ENCODE measurements at places on chromosomes 4 and X. TPM values are rescaled to one million over a fixed set of nuclear protein-coding genes. Genes with fewer than 3 reads are reported as not detected.
A peak's percentile ranks its signal among the peaks of the same experiment; 100 is the strongest.

GRCh38 chr4:147683717-147684700 is at the start of gene PRMT9:
TSS of gene PRMT9 (minus strand) at chr4:147684163. CDS start at chr4:147683987, 176 bp downstream.
- DNase-seq, result peak; percentile 86
- H3K27ac ChIP-seq, result peak within 1 kb of the TSS; percentile 82
- H3K36me3 ChIP-seq, result no peaks in the 10 kb centered on the region
- no peaks in the 10 kb centered on the region for H3K27me3 ChIP-seq
- peaks cover 22% of the 10 kb centered on the region for H3K4me1 ChIP-seq
- peak within 1 kb of the TSS; percentile 81 for H3K4me3 ChIP-seq

DNA sequence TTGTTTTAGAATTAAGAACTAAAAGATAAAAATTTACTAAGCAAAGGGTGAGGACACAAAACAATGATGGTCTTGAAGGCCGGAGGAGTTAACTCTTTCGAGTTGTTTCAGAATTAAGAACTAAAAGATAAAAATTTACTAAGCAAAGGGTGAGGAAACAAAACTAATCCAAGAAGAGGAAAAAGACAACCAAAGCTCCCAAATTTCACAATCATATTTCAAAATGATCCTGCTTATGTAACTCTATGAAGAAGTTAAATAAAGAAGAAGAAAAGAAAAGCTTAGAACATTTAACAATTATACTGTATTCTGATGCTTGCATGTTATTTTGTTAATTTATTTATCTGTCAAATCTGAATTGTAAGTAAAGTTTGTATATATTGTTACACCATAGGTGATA is 154.8 kb upstream of the SLIT2 start:
- no peaks in the 10 kb centered on the region for H3K4me1 ChIP-seq
- no peaks in the 10 kb centered on the region for H3K27me3 ChIP-seq
- no peaks in the 10 kb centered on the region for H3K36me3 ChIP-seq

DNA sequence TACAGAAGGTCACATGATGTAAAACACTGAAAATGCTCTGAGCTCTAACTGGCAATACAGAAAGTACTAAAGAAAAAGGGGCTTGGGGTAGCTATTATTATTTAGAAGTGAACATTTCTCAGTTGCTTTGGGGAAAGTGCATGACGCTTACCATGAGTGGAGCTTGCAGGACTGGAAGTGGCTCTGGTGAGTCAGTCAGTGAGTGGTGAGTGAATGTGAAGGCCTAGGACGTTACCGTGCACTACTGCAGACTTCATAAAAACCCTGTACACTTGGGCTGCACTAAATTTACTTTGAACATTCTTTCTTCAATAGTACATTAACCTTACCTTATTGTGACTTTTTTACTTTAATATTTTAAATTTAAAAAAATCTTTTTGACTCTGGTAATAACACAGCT is 89.3 kb upstream of the ENPP6 start:
- no peaks in the 10 kb centered on the region for H3K36me3 ChIP-seq
- H3K27ac ChIP-seq, result no peak overlapping the region
- H3K27me3 ChIP-seq, result no peaks in the 10 kb centered on the region
- H3K4me3 ChIP-seq, result no peak overlapping the region
- no peak for DNase-seq
- H3K4me1 ChIP-seq, result no peaks in the 10 kb centered on the region

DNA sequence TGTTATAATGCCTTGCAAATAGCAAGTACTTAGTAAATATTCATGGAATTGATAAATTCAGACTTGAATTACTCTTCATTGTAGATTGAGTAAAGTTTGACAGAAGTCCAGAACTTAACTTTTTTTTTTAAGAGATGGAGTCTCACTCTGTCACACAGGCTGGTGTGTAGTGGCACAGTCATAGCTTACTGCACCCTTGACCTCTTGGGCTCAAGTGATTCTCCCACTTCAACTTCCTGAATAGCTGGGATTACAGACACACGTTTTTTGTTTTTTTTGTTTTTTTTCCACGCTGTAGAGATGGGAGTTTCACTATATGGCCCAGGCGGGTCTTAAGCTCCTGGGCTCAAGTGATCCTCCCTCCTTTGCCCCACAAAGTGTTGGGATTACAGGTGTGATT is 32.1 kb downstream of the UBE2K start:
- H3K36me3 ChIP-seq, result no peaks in the 10 kb centered on the region
- no peak overlapping the region for H3K4me3 ChIP-seq
- no peak for DNase-seq
- H3K4me1 ChIP-seq, result peaks cover under 1% of the 10 kb centered on the region
- no peak overlapping the region for H3K27ac ChIP-seq

- no peaks in the 10 kb centered on the region for H3K27me3 ChIP-seq
- H3K4me3 ChIP-seq, result no peak overlapping the region
- H3K4me1 ChIP-seq, result no peaks in the 10 kb centered on the region
- DNase-seq, result no peak
Measured at GRCh38 chrX:20519146-20519545, 252.4 kb upstream of the RPS6KA3 start.

- peaks cover 45% of the 10 kb centered on the region for H3K27me3 ChIP-seq
- DNase-seq, result peak; percentile 74
- H3K27ac ChIP-seq, result 0 out of 2 replicates have a peak overlapping the region, but pooled peaks have one; percentile 58
- peak overlapping the region; percentile 91 for H3K4me3 ChIP-seq
Measured at GRCh38 chr4:98657531-98658286, 702 bp downstream of the TSPAN5 start.

DNA sequence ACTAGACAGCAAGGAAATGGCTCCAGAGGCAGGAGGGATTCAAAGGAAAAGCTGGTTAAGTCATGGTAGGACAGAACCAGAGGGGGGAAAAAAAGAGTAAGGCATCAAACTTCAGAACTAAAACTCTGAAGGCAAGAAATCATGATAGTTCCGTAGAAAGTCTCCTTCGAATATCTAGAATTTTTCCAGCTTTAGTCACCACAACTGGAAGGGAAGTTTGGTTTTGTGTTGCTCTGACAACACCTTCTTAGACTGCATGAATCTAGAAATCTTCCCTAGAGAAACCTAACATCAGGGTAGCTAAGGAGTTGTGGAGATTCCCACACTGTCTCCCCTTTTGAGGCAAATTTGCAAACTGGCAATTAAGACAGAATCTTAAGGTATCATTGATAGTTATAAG is 33.7 kb downstream of the AMMECR1 start:
- no peaks in the 10 kb centered on the region for H3K4me1 ChIP-seq
- H3K36me3 ChIP-seq, result no peaks in the 10 kb centered on the region
- no peak overlapping the region for H3K4me3 ChIP-seq
- H3K27me3 ChIP-seq, result no peaks in the 10 kb centered on the region

- no peaks in the 10 kb centered on the region for H3K36me3 ChIP-seq
- no peak overlapping the region for H3K27ac ChIP-seq
- no peaks in the 10 kb centered on the region for H3K4me1 ChIP-seq
- no peaks in the 10 kb centered on the region for H3K27me3 ChIP-seq
- peak; percentile 63 for DNase-seq
Measured at GRCh38 chrX:115226929-115227328, 7.0 kb downstream of the LRCH2 start.

GRCh38 chr4:31341601-31342359 is 621.6 kb downstream of the PCDH7 start:
- no peak overlapping the region for H3K27ac ChIP-seq
- H3K4me3 ChIP-seq, result no peak overlapping the region
- H3K27me3 ChIP-seq, result no peaks in the 10 kb centered on the region

DNA sequence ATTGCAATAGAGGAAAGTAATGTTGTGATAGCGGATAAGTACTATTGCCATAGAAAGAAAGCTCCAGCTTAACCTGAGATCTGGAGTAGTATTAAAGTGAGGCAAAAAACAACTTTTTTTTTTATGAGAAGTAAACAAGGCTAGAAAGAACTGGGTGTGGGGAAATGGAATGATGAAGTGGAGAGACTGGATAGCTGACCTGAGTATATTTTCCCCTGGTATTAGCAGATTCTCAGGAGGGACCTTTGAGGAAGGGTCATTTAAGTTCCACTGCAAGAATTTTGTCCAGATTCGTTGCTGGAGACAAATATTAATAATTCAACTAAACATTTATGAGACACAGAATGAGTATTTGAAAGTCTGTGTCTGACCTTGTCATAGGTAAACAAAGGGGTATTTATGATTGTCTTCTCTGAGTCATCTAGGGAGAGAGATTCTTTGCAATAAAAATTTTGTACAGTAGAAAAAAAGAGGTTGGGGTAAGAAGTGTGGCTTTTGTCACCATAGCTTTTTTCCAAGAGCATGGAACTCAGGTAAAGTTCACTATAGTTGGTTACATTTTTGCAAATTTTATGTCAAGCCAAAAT is 2095.9 kb downstream of the ARAP2 start:
- H3K27me3 ChIP-seq, result no peaks in the 10 kb centered on the region
- no peak for DNase-seq
- no peaks in the 10 kb centered on the region for H3K36me3 ChIP-seq
- H3K4me3 ChIP-seq, result no peak overlapping the region
- H3K4me1 ChIP-seq, result 0 out of 2 replicates have a peak, but pooled peaks cover 4% of the 10 kb centered on the region

DNA sequence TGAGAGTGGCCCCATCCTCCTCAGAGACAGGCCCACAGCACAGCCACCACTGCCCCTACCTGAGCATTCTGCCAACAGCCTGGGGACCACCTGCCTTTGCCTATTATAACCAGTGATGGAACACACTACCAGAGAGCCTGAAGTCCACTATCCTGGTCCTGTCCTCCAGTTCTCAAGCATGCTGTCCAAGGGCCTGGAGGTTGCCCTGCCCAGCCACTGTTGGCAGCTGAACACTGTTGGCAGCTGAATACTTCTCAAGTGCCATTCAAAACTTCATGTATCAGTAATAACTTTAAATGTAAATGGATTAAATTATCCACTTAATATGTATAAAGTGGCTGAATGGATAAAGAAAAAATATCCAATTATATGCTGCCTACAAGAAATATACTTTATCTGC is 194.3 kb upstream of the JADE1 start:
- H3K4me1 ChIP-seq, result no peaks in the 10 kb centered on the region
- H3K27ac ChIP-seq, result no peak overlapping the region
- no peak overlapping the region for H3K4me3 ChIP-seq
- no peaks in the 10 kb centered on the region for H3K36me3 ChIP-seq
- H3K27me3 ChIP-seq, result no peaks in the 10 kb centered on the region

DNA sequence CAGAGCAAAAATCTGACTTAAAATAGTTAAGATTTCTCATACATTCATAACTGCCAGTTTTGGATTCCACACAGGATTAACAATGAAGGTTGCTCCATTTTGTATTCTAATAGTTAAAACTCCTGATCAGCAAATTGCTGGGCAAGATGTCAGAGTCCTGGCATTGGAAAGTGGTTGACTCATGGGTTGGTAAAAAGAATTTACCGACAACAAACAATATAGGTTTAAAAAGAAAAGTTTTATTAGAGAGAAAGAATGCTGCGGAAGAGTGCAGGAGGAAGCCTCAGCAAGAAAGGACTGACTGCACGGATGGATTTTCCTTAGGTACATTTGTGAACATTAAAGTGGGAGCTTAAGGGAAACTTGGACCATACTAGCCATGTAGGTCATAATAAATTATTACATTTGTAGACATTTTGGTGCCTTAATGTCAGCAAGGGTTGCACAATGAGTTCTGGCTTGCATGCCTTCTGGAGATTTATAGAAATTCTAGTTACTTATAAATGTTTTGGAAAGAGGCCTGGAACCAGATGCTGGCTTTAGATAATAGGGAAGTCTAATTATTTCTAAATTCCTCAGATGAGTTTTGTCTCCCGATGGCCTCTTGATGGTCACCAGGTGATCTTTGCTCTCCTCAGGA is 25.4 kb upstream of the IL2 start:
- no peak overlapping the region for H3K4me3 ChIP-seq
- no peaks in the 10 kb centered on the region for H3K27me3 ChIP-seq
- no peaks in the 10 kb centered on the region for H3K4me1 ChIP-seq
- H3K27ac ChIP-seq, result no peak overlapping the region
- no peaks in the 10 kb centered on the region for H3K36me3 ChIP-seq

DNA sequence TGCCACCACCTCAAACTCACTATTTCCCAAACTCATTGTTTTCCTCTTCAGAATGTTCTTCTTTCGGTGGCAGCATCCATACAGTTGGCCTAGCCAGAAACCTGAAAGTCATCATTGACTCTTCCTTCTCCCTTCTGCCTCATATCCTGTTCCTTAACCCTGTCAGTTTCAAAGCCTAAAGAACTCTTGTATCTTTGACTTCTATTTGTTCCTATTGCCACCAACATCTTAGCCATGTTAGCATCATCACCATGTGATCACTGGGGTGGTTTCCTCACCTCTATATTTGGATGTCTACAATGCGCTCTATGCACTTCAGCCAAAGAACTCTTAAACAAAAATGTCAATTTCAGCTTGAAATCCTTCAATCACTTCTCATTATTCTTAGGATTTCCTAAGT is 29.0 kb downstream of the DDX60L start:
- no peaks in the 10 kb centered on the region for H3K27me3 ChIP-seq
- H3K36me3 ChIP-seq, result no peaks in the 10 kb centered on the region
- H3K4me3 ChIP-seq, result no peak overlapping the region
- no peak for DNase-seq

- no peak overlapping the region for H3K27ac ChIP-seq
- peaks cover 36% of the 10 kb centered on the region for H3K27me3 ChIP-seq
- no peak for DNase-seq
- H3K36me3 ChIP-seq, result no peaks in the 10 kb centered on the region
- H3K4me3 ChIP-seq, result no peak overlapping the region
Measured at GRCh38 chr4:165380805-165381204, 2.0 kb downstream of the CPE start.

DNA sequence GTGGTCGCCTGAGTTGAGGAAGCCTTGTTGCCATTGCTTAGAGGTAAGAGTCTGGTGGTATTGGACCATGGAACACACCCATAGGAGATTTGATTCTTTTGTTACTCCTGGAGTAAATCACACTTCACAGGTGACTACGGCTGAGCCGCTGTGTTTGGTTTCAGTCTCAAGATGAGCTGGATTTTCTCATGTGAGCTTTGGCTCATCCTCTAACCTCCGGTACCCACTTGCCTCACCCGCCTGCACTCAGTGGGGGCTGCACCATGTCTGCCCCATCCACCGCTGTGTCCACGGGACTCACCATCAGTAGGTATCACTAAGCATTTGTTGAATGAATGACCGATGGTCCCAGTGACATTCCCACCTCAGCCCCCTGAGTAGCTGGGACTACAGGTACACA is 52.7 kb downstream of the HTT-AS start:
- H3K27me3 ChIP-seq, result no peaks in the 10 kb centered on the region
- H3K36me3 ChIP-seq, result no peaks in the 10 kb centered on the region
- no peak for DNase-seq
- H3K4me1 ChIP-seq, result no peaks in the 10 kb centered on the region

DNA sequence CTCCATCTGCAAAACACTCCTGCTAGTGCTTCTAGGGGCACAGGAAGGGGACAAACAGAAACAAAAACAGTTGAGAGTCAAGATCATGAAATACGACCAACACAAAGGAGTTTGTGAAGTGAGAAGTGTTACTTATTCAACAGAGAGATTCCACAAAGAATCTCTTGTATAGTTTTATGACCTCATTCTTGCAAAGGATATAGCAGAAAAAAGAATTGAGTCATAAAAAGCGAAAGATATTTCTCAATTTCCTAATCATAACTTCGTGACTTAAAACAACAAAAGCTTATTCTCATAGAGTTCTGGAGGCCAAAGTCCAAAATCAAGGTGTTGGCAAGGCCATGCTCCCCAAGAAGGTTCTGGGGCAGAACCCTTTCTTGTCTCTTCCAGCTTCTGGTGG is 40.7 kb downstream of the TIGD4 start:
- H3K4me3 ChIP-seq, result no peak overlapping the region
- H3K27ac ChIP-seq, result no peak overlapping the region
- H3K4me1 ChIP-seq, result peaks cover 3% of the 10 kb centered on the region
- H3K27me3 ChIP-seq, result no peaks in the 10 kb centered on the region
- H3K36me3 ChIP-seq, result no peaks in the 10 kb centered on the region

GRCh38 chr4:24778464-24779225 is 16.7 kb upstream of the SOD3 start:
- H3K27me3 ChIP-seq, result no peaks in the 10 kb centered on the region
- no peak for DNase-seq
- H3K4me3 ChIP-seq, result no peak overlapping the region
- H3K27ac ChIP-seq, result no peak overlapping the region
- peaks cover 15% of the 10 kb centered on the region for H3K4me1 ChIP-seq

Gene LEF1
- total RNA-seq, result 0.73 TPM

Gene ARX
- total RNA-seq, result not detected

Gene MAML3
- total RNA-seq, result 6.5 TPM

Gene ERAS
- total RNA-seq, result not detected

Gene BANK1
- 0.87 TPM for total RNA-seq

Gene STATH
- total RNA-seq, result not detected

Gene EXOC1L
- total RNA-seq, result not detected

Data from GM23338 (cell line).